ENCODE measurements at places on chromosomes 16 and 17.

- DNase-seq, result no peak
These were observed 80.8 kb upstream of the CIBAR2 start for GRCh38 chr16:85193115-85193493.

GRCh38 chr17:62703261-62703775, 75.8 kb downstream of the MRC2 start:
- no peak for DNase-seq

DNA sequence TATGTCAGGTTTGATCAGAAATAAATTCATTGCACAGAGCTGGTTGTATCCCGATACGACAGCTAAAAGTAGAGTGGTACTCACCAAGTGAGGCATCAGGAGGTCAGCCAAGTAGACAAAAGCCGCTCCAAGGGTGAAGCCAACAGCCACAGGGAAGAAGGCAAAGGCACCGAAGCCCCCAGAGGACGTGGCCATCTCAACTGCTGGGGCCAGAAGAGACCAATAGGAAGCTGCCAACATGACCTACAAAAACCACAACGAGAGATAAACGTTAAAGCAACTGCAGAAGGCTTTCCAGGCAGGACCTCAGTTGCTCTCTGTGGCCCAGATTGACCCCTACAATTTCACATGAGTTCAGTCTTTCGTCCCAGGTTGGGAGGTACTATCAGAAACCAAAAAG, 61.0 kb downstream of the SLC39A11 start:
- no peak for DNase-seq

GRCh38 chr17:40191237-40192208, 14.3 kb downstream of the RAPGEFL1 start:
- peak; percentile 95 for DNase-seq

DNA sequence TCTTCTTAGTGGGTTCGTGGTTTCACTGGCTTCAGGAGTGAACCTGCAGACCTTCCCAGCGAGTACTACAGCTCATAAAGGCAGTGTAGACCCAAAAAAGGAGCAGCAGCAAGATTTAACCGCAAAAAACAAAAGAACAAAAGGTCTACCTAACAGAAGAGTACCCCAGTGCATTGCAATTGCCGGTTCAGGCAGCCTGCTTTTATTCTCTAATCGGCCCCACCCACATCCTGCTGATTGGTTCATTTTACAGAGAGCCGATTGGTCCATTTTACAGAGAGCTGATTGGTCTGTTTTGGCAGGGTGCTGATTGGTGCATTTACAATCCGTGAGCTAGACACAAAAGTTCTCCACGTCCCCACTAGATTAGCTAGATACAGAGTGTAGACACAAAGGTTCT, 2.0 kb upstream of the ARRB2 start:
- no peak for DNase-seq

- no peak for DNase-seq
These were observed 26.9 kb upstream of the SLC38A8 start for GRCh38 chr16:84069540-84069939.

GRCh38 chr16:68751160-68751559, 14.1 kb downstream of the CDH1 start:
- DNase-seq, result no peak

DNA sequence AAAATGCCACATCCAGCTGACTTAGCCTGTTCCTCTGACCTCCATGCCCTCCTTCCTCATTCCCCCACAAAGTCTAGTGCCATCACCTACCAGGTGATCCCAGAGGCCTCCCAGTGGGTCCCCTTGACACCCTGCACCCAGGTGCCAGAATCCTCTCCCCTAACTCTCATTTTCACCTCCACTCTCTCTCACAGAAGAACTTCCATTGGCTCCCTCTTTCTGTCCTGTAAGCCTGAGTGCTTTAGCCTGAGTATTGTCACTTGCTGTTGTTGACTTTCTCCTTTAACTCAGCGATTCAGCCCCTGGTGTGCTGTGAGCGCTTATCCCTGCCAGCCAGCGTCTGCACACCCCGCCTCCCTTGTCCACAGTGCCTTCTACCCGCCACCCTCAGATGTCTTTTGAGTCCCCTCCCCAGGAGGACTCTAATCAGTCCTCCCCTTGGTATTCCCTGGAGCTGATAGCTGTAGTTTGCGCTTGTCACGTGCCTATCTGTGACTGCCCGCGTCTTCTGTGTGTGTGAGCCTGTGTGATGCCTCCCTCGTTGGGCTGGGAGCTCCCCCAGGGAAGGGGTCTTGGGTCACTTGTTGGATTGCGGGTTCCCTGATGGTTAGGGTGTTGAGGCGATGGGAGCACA, 31.9 kb downstream of the ARHGAP23 start:
- no peak for DNase-seq

GRCh38 chr17:57889892-57890856, 40.3 kb upstream of the MRPS23 start:
- no peak for DNase-seq

- no peak for DNase-seq
These were observed 6.0 kb downstream of the IL34 start for GRCh38 chr16:70652322-70652721.

DNA sequence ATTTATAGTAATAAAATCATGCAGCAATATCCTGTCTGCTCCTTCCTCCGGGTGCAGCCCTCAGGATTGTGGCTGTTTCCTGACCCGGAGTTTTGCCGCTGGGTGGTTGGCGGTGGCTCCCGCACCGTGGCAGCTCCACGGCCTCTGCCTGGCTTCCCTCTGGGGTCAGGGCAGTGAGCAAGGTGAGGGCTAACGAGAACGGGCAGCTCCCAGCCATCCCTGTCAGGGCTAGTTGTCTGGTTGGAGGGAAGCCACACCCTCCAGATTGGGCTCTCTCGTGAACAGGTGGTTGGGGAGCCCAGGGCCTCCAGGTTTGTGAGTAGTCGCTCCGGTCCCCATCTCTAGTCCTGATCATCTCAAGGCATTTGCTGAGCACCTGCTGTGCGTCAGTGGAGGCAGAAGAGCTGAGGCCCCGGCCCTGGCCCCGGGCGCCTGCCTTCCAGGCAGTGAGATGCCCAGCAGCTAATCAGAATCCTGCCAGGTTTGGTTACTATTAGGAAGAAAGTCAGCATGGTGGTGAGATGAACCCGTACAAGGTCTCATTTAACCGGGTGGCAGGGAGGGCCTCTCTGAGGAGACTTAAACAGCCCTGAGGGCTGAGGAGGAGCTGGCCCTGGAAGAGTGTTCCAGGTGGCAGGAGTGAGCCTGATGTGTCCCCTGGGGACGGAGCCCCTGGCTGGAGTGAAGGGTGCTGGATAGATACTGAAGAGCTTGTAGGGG, 2.3 kb upstream of the NUDT16L1 start:
- no peak for DNase-seq

- DNase-seq, result no peak
These were observed 89.4 kb upstream of the TNRC6C start for GRCh38 chr17:77869041-77869599.

All from esophagus muscularis mucosa (tissue), 4 donors.